NCI-H524 treated with DMSO at 0.1 percent for 48 hours (cell line): ENCODE measurements at places on chromosomes 6 and 20.
A peak's percentile ranks its signal among the peaks of the same experiment; 100 is the strongest.

DNA sequence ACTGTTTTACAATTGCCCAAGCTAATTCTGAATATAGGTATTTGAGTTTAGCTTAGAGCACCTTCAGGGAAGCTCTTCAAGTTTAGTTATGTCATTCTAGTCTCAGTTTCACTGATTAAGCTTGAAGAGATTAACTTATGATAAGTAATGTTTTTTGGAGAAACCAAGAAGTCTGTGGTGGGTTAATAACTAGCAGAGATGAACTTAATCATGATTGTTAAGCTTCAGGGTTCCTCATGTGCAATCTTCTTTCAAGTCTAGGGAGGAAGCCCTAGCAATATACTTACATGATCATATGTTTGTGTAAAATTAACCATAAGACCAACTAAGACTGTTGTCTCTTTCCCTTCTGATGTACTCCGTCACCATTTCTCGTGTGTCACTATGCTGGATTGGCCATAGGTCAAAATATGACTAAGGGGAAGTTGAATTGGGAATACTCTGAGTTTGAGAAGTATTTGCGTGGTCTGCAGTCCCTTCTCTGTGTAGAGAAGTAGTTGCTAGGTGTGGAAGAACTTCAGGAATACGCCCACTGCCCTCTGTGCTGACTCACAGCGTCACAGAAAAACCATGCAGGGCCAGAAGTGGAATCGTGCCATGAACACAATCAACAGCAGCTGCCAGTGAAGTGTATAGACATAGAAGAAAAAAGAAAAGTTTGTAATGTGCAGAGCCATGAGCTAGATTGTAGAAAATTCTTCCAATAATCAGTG lies 88.3 kb downstream of the SH3BGRL2 start:
- no peak for DNase-seq

DNA sequence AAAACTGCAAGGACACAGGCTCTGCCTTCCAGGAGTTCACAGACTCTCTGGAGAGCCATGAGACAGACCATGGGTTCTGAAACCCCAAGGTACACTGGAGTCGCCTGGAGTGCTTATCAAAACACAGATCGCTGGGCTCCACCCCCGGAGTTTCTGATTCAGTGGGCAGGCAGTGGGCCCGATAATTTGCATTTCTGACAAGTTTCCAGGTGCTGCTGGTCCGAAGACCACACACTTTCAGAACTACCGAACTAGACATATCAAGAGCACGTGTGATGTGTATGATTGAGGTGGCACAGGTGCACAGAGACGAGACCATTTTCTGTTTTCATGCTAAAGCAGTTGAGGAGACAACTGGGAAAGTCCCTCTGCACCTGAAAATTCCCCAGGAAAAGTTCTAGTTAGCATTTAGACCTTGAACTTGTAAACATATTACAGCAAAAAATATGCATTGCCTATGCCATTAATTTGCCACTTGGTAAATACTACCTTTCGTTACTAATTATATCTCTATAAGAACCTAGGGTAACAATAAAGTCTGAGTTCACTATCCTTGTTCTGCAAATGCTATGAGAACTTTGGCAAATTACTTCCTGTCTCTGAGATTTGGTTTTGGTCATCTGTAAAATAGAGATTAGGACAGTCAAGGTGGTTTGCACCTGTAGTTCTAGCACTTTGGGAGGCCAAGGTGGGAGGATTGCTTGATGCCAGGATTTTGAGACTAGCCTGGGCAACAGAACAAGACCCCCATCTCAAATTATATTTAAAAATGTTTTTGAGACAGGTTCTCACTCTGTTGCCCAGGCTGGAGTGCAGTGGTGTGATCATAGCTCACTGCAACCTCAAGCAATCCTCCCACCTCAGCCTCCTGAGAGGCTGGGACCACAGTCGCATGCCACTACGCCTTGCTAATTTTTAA lies 14.3 kb upstream of the PIM1 start:
- no peak for DNase-seq

- no peak for DNase-seq
These were observed 5.6 kb upstream of the ZNF831 start for GRCh38 chr20:59157961-59158541.

- DNase-seq: no peak
These were observed 163.2 kb downstream of the MRPL14 start for GRCh38 chr6:43963877-43964658.

- DNase-seq: no peak
These were observed 47.7 kb downstream of the PLAGL2 start for GRCh38 chr20:32159766-32160221.

GRCh38 chr20:24665196-24665595 lies 195.8 kb downstream of the SYNDIG1 start:
- no peak for DNase-seq

GRCh38 chr6:72406517-72406916 lies 215.3 kb upstream of the KCNQ5 start:
- DNase-seq: no peak

GRCh38 chr6:104540743-104541142 lies 319.0 kb downstream of the HACE1 start:
- no peak for DNase-seq

GRCh38 chr6:28814032-28814976 lies 109.5 kb downstream of the TRIM27 start:
- DNase-seq: no peak

GRCh38 chr20:57821935-57822334 lies 112.1 kb upstream of the PMEPA1 start:
- no peak for DNase-seq

- no peak for DNase-seq
These were observed 11.0 kb downstream of the CD24 start for GRCh38 chr6:106963544-106963943.

DNA sequence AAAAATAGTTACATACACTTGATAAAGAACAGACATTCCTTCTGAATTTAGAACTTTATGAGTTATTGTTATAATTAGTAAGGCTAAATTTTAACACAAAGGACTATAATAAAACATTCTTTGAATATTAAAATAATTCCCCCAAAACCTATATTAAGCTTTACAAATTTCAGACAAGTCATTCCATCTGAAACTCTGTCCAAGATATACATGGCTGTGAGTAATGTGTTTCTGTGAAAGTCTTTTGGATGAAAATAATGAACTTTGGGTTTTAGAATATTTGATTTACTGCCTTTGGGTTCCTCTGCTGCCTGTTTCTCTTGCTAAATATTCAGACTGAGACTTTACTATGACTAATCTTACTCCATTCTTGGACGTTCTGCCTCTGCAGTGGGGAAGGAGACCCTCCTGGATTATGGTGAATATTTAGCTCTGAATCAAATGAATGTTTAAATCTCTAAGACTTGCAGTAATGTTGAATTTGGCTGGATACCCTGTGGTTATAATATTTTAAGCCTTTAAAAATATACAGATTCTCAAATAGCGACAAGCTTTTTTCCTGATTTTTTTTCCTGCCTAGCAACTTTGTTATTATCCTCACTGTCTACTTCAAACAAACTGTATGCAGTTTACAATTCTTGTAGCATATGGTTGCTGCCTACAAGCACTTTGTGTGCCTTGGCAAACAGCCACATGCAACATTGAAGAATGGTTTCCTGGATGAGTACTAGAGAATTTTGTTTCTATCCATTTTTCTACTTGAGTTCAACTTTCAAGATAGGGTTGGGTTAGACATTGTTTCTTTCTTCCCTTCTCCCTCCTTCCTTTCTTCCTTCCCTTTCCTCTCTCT lies 51.4 kb downstream of the TXLNB start:
- peak; percentile 10 for DNase-seq

GRCh38 chr6:168497381-168497780 lies 56.4 kb downstream of the SMOC2 start:
- no peak for DNase-seq

DNA sequence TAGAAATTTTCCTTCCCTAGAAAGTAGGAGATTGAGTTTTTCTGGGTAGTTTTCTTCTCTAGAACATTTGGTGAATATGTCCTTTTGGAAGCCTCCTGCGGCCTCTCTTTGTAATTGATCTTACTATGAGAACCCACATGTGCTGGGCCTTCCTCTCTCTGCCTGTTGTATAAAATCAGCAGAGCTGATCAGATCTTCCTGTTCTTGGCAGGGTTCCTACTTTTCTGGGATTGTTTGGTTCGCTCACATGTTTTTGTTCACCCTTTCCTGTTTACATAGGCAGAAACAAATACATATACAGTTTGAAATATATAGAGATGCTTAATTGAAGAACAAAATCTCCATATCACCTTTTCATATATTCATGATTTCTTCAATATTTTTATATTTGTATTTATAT lies 57.8 kb downstream of the IL22RA2 start:
- no peak for DNase-seq

DNA sequence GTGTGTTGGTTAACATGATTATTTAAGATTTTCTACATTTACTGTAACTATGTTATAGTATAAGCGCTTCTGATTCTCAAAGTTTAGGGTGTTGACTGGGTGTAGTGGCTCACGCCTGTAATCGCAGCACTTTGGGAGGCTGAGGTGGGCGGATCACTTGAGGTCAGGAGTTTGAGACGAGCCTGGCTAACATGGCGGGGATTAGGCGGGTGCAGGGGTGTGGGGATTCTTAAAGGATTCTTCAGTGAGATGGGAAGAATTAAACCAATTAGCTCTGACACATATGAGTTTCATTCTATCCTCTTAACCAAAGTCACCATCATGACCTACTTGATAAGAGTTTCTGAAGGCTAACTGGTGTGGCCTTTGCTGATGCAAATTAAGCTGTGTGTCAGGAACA lies 39.2 kb downstream of the GSTA4 start:
- DNase-seq: no peak

DNA sequence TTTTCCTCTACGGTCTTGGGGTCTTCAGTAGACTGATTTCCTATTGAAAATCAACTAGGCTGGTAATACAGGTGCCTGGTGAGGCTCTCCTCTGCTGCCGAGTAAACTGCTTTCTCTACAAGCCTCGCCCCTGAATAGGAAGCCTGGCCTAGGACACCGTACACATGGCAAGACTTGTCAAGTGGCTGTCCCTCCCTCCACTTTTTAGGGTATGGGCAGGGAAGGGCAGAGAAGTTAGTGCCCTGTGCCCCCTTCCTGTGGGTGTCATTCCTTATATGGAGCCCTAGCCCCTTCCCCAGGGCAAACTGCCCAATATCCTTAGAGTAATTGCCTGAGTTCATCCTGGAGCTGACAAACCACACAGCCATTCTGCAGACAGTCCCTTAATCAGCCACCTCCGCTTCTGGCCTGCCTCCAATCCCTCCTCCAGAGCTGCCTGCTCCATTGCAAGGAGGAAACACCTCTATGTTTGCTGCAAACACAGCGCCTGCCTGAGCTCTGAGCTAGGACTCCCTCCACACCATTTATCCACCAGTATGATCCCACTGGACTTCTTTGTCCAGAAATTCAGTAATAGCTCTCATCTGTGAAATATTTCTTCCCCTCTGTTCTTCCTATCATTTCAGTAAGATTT lies 93.1 kb downstream of the CHD6 start:
- DNase-seq: no peak

GRCh38 chr6:12439296-12439695 lies 149.1 kb downstream of the EDN1 start:
- DNase-seq: no peak

DNA sequence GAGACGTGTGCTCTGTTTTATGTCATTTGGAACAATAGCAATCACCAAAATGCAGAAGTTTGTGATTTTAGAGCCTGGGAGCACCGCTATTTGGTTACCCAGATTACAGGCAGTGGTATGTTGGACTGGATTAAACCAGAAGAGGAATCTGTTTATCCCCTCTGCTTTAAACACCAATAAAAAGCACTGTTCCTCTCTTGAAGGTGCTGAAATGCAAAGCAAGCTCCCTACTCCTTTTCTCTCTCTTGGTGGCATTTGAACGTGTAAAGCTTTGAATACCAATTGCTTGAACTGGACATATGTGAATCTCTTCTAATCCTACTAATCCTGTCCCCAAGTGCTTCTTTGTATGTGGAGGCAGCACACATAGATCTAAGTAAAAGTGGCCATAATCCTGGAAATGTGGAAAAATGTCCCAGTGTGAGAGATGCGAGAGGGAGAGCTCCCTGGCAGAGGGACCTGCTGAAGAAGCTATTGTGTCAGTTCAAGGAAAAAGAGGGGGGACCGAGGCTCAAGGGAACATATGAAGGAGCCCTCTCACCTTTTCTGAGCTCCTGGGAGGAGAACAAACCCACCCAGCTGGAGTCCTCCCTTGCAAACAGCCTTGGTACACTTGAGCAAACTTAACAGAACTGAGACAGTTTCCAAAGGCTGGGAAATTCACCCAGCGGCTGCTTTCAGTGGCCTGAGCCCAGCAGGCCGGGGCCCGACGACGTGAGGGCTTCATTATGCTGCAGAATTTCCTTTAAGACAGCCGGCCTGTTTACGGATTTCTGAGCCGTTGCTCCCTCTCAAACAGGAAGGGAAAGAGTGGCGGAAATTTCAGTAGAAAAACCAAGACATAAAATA lies 18.8 kb upstream of the OLIG3 start:
- DNase-seq: peak; percentile 90

GRCh38 chr6:69647726-69648125 lies 149.1 kb downstream of the LMBRD1 start:
- no peak for DNase-seq

GRCh38 chr6:17928514-17929430 lies 58.7 kb downstream of the KIF13A start:
- DNase-seq: no peak

- no peak for DNase-seq
These were observed 16.8 kb downstream of the SOX4 start for GRCh38 chr6:21610341-21610740.

DNA sequence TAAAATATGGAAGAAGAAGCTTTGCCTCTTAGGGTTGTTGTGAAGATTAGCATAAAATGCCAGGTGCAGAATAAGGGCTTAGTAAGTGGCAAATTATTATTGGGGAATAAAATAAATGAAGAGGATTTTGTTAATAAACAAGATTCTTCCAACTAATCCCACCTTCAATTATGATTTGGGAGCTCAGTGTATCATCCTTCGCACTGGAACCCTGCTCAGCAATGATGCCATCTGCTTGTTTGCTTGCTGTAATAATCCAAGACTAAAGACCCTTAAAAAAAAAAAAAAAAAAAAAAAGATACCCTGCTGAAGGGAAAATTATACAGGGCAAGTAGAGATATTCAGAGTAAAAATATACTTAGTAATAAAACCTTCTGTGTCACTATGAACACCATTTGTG lies 62.0 kb upstream of the RREB1 start:
- peak; percentile 99 for DNase-seq
